ENCODE measurements at places on chromosomes 16 and 17. TPM values are rescaled to one million over a fixed set of nuclear protein-coding genes. Genes with fewer than 3 reads are reported as not detected.

PMP22 gene
- 38.0 TPM for total RNA-seq

PFAS gene
- total RNA-seq = 41.9 TPM

KRT25 gene
- total RNA-seq = not detected

CCL17 gene
- not detected for total RNA-seq

UTS2R gene
- not detected for total RNA-seq

TK2 gene
- 41.9 TPM for total RNA-seq

SNRNP25 gene
- total RNA-seq = 15.5 TPM

ITFG1 gene
- 79.0 TPM for total RNA-seq

GRAP gene
- total RNA-seq = not detected

PTRH2 gene
- 16.4 TPM for total RNA-seq

ZPBP2 gene
- total RNA-seq = not detected

LRRC37A gene
- total RNA-seq = 4.5 TPM

STH gene
- not detected for total RNA-seq

USP43 gene
- total RNA-seq = not detected
